NCI-H1930 (cell line): ENCODE measurements at places on chromosomes 12 and 14.

DNA sequence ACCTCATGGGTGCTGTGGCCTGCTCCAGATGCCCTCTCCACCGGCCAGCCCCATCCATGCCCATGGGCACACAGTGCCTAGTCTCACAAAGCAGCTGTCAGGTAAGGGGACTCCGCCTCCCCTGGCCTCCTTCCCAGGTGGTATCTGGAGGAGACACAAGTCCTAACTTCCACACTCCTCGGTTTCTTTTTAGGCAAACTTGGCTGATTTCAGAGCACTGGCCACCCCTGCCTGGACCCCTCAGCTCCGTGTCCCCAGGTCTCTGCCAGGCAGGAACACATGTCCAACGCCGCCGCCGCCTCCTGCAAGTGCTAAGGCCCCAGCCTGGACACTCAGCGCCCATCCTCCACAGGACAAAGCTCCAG lies 324.1 kb upstream of the DIO3 start:
- no peak for DNase-seq

- DNase-seq = no peak
These were observed 3.8 kb downstream of the EXOC3L4 start for GRCh38 chr14:103097994-103098957.

GRCh38 chr14:36068777-36069534 lies 107.6 kb downstream of the PTCSC3 start:
- DNase-seq = no peak

DNA sequence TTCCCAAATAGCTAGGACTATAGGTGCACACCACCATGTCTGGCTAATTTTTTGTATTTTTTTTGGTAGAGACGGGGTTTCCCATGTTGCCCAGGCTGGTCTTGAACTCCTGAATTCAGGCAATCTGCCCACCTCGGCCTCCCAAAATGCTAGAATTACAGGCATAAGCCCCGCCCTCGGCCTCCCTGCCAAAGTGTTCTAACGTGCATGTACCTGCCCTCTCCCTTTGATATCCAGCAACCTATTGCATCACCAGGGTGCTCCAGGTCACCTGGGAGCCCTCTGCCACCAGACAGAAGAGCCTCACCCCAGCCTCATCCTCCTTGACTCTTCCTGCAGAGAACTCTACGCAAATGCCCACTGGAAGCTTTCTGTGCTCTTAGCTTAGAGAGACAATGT lies 2.2 kb upstream of the EML1 start:
- no peak for DNase-seq

DNA sequence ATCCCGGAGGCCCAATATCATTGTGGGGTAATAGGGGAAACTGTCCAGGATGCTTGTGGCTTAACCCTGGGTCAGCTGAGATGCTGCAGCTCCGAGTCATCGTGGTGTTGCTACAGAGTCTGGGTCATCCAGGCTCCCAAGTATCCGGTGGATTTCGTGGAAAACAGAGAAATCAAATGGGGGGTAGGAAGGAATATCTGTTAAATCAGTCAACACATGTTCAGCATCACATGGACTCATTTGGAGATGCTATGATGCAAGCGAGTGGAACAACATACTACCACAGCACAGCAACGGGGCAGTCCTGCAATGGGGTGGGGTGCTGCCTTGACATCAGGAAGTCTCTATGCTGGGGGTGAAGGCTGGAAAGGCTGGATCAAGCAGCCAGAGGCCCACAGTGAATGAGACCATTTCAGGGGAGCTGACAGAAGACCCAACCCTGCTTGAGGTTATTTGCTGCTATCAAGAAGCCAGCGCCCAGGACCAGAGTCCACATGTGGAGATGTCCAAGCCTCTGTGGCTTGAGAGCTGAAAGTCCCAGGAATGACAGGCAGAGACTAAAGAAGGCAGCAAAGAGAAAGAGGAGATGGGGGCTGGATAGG lies 22.9 kb downstream of the VDR start:
- no peak for DNase-seq

- DNase-seq = no peak
These were observed 211.5 kb downstream of the CHST11 start for GRCh38 chr12:104668274-104668718.

DNA sequence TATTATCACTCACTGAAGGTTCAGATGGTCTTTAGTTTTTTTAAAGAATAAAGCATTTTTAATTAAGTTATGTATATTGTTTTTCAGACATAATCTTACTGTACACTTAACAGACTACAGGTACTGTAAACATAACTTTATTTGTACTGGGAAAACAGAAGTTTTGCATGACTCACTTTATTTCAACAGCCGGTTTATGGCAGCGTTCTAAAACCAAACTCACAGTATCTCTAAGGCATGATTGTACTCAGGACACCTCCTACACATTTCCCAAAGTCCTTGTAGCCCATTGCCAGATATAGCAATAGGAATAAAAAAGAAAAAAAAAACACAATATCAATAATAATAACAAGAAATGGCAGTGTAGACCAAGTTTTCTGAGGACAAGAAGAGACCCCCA lies 1341.4 kb downstream of the FSCB start:
- DNase-seq = no peak

DNA sequence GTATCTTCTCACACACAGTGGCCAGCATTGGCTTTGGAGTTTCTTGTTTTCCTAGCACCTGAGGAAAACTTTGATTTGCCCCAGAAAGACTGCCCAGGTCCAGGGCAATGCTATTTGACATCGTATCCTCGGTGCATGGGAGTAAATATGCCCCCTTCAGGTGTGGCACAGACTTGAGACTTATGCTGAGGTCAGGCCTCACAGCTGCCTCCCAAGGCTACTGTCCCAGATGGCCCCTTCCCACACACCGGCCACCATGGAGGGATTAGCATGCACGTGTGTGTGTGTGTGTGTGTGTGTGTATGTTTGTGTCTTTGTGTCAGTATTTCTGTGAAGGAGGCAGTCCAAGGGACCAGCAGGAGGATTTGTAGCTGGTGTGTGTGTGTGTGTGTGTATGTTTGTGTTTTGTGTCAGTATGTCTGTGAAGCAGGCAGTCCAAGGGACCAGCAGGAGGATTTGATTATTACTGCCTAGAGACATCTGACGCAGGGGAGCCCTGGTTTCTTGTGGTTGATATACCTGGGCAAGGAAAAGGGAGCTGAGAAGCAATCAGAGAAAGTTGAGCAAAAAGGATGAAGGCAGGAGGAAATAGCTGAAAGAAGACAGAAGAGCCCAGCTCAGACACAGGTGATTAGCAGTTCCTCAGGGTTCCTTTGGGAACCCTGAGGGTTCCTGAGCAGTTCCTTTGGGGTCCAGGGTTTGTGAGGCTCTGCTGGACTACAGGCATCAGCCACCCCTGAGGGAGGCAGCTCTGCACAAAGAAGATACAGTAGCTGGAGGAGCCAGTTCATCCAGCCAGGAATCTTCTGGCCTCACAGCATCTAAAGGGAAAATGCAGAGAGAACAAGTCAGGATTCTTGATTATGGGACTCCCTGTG lies 42.2 kb downstream of the COX16 start:
- DNase-seq = no peak

GRCh38 chr12:40989785-40990184 lies 198.3 kb upstream of the PDZRN4 start:
- no peak for DNase-seq

DNA sequence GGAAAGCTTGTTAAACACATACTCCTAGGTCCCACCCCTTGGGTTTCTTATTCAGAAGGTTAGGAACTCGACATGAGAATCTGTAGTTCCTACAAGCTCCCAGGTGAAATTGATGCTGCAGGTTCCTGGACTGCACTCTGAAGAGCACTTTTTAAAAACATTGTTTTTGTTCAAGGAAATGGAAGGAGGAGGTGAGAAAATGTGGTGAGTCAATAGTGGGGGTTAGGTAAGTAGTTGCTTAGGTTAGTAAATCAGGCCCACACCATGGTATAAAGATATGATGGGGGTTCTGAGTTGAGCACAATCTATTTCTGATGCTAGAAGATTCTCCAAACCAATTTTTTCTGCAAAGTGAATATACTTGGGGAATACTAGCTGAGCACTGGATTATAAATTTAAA lies 450.3 kb downstream of the CCDC91 start:
- DNase-seq = no peak

- DNase-seq = no peak
These were observed 26.1 kb downstream of the SMCO2 start for GRCh38 chr12:27472604-27473003.

DNA sequence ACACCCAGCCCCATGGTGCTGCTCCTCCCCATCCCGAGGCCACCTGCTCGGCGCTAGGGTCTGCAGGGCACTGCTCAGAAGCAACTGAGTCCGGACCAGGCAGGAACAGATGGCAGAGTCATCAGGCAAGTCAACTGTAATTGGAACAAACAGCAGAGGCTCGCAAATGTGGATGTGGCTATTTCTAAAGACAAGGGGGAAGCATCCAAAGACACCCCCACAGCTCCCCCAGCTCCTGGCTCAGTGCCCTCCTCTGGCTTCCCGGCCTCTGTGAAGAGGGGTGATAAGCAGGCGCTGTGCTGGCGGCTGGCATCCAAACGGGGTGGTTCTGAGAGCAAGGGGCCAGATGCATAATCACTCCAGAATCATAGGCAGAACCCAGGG lies 125.6 kb downstream of the PIWIL1 start:
- no peak for DNase-seq

- no peak for DNase-seq
These were observed 7.9 kb upstream of the PRMT8 start for GRCh38 chr12:3483089-3483488.

GRCh38 chr14:56903304-56903969 lies 93.2 kb upstream of the OTX2 start:
- no peak for DNase-seq

DNA sequence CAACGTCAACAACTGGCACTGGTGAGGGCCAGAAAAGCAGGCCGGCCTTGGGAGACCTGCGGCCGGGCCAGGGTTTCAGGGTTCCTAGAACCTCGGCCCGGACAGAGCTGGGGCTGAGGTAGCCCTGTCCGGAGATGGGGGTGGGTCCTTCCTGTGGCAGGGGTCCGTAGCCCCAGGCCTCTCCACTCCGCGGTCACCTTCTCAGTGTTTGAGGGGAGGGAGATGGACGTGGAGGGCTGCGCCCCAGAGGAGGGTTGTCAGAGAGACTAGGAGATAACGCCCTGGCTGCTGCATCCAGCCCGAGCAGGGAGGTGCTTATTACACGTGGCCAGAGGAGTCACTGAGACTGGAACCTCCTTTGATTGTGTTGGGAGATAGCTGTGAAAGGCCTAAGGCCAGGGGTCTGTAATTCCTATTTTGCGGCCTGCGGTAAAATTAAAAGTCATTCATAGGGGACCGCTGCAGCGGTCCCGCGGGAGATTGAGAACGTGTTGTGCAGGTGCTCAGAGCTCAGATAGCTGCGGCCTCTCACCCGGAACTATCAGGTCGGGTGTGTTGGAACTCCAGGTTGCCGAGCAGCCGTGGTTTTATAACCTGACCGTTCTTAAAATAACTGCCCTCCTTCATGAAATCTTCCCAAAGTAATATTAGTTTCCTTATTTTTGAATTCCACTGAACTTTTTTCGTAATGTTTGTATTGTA lies 507 bp downstream of the AHSA1 start:
- no peak for DNase-seq

DNA sequence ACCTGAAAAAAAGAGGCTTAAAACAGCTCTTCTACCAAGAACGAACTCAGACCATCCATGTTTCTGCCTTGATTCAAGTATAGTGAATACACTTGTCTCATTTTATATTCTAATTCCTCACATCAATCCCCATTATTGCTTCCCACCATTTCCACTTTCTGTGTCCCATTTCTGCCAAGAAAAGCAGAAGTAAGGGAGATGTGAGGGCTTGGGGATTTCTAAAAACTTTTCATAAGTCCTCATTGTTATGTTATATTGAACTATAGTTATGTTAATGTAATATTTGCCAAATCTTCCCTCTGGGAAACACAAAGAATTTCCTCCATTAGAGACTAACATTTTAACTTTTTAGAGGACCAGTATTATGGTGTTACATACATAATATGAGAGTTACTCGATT lies 48.2 kb upstream of the PSMA6 start:
- no peak for DNase-seq

GRCh38 chr14:86481104-86481503 lies 951.2 kb downstream of the FLRT2 start:
- no peak for DNase-seq

- DNase-seq = no peak
These were observed 107.1 kb downstream of the TMTC2 start for GRCh38 chr12:82793751-82794281.

DNA sequence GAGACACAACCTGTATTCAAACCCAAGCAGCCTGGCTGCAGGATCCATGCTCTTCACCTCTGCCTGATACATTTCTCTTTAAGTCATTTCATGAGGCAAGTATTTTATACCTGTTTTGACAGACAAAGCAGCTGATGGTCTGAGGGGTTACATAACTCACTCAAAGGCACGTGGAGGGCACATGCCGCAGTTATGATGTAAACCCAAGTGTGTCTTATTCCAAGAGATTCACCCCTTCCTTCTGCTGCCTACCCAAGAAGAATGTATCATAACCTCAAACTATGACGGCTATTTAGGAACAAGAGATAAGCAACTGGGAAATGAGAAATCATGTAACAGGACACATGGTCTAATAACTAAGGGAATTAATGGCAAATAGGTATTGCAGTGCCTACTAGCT lies 329.8 kb upstream of the TMPO start:
- no peak for DNase-seq

DNA sequence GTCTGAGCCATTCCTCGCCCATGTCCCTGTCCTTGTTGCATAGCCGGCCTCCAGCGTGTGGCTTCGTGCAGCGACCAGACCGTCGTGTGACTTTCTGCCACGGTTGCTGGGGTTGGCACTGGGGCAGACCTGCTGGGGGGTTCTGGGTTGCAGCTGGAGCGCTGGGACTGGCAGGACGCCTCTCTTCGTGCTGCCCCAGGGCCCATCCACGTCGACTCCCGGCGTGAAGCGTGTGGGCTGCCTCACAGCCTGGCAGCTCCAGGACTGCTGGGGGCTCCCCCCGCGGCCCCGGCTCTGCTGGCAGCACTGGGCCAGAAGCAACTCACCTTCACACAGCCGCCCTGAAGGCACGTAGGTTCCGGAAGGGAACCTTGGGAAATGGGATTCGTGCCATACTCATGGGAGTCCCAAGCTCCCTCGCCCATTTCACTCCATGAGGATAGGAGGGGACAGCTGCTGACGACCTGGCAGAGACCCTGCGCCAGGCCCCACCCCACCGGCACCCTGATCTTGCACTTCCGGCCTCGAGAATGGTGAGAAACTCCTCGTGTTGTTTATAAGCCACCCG lies 51.9 kb downstream of the GALNT9 start:
- DNase-seq = no peak

GRCh38 chr14:77866932-77867331 lies 67.0 kb downstream of the ADCK1 start:
- DNase-seq = no peak

GRCh38 chr12:19947344-19947743 lies 421.0 kb upstream of the PDE3A start:
- DNase-seq = no peak

- DNase-seq = no peak
These were observed 411.0 kb downstream of the NELL2 start for GRCh38 chr12:44465139-44465538.

- no peak for DNase-seq
These were observed 185.1 kb downstream of the ETNK1 start for GRCh38 chr12:22810036-22810435.

GRCh38 chr12:106598003-106598402 lies 15.2 kb downstream of the RFX4 start:
- DNase-seq = no peak
